Retina (tissue), 1 donor: ENCODE measurements at places on chromosomes 1 and 21.

GRCh38 chr1:61193808-61194207, 111.4 kb downstream of the NFIA start:
- no peak for DNase-seq

GRCh38 chr1:20732071-20732587, 374 bp downstream of the SH2D5 start:
- DNase-seq = peak; percentile 81

DNA sequence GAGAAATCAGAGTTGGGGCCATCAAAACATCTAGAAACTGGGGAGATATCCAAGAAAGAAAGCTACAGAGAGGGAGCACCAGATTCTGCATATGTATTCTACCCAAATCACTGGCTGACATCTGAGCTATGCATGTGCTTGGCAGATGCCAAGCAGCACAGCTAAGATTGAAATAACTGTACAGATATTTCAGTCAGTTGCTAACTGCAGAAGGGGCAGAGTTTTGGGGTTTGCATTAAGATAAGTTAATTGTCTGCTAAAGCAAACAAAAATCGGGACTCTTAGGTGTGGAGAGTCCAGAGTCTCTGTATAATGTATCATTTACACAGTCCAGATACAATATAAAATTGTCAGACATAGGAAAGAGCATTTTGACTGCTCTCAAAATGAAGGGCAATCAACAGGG, 437.1 kb downstream of the PTBP2 start:
- peak; percentile 19 for DNase-seq

DNA sequence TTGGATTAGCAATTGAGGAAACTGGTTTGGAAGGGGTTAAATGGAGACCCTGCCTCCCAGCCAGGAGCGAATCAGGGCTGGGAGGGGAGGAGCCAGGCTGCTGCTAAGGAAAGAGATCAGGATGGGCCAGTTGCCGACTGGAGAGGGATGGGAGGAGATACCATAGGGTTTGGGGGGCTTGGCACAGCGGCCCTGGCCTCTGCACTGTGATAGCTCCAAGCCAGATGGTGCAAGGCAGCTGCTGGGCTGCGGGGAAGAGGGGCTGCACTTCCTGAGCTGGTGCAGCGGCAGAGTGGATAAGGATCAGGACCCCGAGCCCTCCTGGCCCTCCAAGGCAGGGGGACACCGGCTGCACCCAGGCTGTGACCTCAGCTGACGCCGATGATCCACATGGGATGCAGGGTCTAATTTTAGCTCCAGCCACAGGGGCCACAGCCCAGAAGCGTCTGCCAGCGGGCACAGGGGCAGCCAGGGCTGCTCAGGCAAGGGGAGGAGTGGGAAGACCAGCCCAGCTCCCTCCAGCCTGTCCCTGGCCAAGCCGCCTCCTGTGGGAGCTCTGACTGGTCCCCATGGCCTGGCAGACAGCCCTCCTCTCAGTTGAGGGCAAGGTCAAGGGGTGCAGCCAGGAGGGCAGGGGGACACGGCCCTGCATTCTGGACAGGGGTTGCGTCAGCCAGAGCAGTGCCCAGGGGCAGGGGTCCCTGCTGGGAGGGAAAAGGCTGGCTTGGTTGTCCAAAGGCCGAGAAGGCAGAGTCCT, at the start of gene EXTL1:
EXTL1 (plus strand) TSS at position 129 of the 757 bp plus-strand sequence. CDS start 872 bp downstream, outside the sequence.
- DNase-seq = peak; percentile 85

DNA sequence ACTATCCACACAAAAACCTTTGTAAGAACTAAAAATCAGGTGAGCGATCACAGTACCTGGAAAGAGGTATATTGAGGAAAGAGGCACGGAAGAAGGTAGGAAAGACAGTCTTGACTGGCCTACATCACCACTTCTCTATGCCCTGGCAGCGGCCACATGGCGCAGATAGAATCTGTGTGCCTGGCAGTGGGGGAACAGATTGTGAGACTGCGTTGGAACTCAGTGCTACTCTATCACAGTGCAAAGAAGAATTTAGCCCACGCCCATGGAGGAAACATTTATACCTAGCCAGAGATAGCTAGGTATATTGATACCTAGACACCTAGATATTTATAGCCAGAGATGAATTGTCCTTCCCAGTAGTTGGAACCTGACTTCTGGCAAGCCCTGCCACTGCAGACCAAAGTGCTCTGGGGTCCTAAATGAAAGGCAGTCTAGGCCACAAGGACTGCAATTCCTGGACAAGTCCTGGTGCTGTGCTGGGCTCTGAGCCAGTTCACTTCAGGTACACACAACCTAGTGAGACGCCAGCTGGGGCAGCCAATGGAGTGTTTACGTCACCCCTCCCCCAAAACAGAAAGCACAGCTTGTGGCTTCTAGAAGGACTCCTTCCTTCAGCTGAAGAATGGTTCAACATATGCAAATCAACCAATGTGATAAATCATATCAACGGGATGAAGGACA, 51.9 kb downstream of the DHX9 start:
- no peak for DNase-seq

GRCh38 chr1:206479183-206480125, 9.2 kb downstream of the IKBKE start:
- DNase-seq = peak; percentile 74

- no peak for DNase-seq
Measured at GRCh38 chr1:220927442-220927841, 48.2 kb downstream of the HLX start.

DNA sequence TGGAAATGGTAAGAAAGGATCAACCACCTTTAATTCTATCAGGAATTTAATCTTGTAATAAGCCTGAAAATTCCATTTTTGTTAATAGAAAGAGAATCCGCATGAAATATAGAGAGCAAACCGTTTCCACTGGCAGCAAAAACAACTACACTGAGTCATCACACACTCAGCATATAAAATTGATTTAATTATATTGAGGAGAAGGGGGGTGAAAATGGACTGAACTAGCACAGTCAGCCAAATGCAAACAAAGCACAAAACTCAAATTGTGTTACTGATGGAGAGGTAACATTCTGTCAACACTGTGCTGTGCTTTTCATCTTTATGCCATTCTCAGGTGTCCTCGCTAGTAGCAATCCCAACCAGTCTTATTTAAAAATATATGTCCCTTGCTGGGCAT, 1583.9 kb downstream of the MRPL39 start:
- DNase-seq = no peak

DNA sequence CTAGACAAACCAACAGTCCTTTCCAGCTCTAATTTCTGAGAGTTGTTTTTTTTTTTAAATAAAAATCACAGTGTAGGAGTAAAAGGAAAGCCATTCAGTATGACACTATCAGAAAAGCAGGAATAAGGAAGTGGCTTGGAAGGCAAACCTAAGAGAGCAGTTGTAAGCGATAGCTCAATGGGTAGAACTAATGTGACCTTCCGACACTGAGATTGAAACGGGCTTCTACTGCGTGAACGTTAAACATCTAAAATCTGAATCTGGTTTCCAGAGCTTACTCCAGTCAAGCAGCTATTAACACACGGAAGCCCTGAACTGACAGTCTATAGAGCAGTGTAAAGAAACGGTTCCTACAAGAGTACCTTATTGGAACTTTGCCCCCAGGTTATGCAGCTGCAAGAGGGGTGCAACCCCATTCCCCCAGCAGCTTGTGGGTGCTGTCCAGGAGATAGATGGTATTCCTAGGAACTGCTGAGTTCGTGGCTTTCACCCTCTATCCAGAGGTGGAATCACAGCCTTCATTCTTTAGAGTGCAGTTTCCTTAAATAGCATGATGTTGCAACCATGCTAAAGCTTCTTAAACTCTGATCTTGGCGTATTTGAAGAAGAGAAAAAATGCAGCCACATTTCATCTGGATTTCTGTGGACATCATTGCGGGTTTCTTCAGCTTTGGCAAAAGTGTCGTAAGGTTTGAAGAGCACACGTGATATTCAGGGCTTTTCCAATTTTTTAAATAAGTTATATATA, 3.3 kb upstream of the IRF2BP2 start:
- DNase-seq = peak; percentile 52

DNA sequence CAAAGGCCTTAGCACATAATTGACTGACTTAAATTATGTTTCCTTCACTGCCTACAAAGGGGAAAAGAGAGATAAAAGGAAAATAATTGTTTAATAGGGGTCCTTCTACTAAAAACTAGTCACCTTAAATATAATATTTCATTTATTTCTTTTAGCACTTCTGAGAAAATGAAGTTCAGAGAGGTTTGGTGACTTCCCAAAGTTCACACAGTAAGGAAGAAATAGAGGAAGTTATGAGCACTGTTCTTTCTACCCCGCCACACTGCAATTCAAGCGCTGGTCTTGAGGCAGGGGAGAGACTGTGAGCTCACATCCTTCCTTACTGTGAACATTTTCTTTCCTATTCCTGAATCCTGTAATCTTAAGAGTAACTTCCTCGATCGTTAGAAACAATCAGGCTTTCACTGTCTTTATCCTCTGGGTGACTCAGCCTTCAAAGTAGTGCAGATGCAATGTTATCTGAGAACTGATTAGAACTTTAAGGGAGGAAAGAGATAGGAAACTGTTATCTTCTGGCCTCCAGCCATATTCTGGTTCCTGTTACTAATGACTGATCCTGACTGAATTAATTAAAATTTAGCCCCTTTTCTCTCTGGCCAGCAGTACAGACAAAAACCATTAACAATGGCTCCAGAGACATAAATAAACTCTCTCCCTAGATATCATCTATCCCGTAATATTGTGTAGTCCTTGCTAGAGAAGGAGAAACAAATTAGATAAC, 6.8 kb downstream of the RGS5 start:
- no peak for DNase-seq

DNA sequence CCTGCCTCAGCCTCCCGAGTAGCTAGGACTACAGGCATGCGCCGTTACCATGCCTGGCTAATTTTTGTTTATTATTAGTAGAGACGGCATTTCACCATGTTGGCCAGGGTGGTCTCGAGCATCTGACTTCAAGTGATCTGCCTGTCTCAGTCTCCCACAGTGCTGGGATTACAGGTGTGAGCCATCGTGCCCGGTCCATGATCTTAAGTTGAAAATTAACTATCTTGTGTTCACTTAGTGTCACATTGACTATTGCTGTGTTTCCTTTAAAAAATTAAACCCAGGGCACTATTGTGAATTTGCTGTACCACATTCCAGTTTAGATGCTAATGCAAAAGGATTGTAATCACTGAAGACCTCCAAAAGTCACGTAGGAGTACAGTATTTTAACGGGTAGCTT, 14.1 kb downstream of the CMPK1 start:
- no peak for DNase-seq

DNA sequence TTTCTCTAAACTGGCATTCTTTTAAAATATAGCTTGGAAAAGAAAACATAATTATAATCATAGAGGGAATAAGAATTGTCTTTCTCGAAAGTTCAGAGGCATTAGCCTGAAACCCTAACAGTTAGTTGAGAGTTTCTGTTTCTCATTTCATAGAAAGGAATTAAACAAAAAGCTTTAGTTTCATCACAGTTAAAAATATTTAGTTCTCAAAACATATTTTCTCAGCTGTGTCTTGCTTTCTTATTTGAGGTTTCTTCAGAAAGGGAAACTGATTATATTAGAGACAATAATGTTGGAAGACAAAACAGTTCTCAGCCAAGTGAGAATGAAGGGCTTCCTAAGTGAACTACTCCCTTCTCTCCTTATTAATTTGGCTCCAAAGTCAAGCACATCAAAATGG, 75.4 kb upstream of the C1orf105 start:
- DNase-seq = no peak

DNA sequence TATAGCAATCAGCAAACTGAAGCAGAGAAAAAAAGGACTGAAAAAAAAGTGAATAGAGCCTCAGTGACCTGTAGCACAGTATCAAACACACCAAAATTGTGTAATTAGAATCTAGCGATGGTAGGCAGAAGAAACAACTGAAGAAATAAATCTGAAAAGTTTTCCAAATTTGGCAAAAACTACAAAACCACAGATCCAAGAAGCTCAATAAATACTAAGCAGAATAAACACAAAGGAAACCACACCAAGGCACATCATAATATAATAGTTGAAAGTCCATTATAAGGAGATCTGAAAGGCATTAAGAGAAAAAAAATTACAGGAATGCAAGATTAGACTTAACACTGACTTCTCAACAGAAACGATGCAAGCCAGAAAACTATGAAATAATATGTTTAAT, 7.1 kb upstream of the IL12RB2 start:
- DNase-seq = no peak

DNA sequence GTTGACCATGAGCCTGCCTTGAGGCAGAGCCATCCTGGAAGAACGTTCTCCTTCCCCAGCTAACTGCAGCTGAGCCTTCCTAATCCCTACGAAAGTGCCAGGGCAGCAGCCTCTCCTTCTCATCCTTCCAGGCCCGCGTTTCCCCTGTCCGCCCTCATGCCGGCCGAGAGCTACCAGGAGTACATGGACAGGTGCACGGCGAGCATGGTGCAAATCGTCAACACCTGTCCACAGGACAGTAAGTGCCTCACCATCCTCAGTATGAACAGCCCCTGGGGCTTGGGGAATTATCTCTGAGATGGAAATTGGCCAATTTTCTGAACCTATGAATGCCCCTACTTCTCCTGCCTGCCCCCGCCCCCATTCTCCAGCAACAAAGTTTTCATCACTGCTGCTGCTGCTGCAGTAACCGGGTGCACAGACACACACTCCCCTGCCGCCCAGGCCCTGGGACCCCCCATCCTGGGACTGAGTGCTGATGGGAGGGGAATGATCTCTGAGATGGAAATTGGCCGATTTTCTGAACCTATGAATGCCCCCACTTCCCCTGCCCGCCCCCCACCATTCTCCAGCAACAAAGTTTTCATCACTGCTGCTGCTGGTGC, 39.6 kb downstream of the UBASH3A start:
- DNase-seq = no peak

GRCh38 chr1:158374860-158375259, 21.2 kb downstream of the CD1E start:
- DNase-seq = no peak

DNA sequence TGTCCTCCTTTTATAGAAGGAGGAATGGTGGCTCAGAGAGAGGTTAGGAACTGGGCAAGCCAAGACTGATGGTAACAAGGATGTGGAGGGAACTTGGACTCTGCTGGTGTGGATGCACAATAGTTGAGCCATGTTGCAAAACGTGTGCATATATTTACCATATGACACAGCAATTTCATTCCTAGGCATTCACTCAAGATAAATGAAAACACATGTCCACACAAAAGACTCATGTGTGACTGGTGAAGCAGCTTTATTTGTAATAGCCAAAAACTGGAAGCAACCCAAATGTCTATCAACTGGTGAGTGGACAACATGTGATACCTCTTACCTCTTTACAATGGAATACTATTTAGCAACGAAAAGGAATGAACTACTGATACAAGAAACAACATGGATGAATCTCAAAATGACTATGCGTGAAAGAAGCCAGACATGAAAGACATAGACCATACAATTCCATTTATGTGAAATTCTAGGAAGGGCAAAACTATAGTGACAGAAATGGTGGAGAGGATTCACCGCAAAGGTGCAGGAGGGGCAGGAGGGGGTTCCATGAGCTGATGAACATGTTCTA, 36.2 kb downstream of the CAMK2N1 start:
- DNase-seq = no peak

- DNase-seq = no peak
Measured at GRCh38 chr21:35314857-35315582, 265.9 kb upstream of the RUNX1 start.

GRCh38 chr21:29121759-29122158, 8.7 kb upstream of the MAP3K7CL start:
- no peak for DNase-seq

- DNase-seq = no peak
Measured at GRCh38 chr21:44517175-44517899, 22.7 kb downstream of the KRTAP10-1 start.
